ENCODE measurements at places on chromosomes 6 and 20.
A peak's percentile ranks its signal among the peaks of the same experiment; 100 is the strongest.

- DNase-seq: peak; percentile 36
These were observed 66.4 kb upstream of the PDE10A start for GRCh38 chr6:165729307-165729936.

GRCh38 chr20:39242614-39243013 is 280.5 kb downstream of the DHX35 start:
- DNase-seq: no peak

DNA sequence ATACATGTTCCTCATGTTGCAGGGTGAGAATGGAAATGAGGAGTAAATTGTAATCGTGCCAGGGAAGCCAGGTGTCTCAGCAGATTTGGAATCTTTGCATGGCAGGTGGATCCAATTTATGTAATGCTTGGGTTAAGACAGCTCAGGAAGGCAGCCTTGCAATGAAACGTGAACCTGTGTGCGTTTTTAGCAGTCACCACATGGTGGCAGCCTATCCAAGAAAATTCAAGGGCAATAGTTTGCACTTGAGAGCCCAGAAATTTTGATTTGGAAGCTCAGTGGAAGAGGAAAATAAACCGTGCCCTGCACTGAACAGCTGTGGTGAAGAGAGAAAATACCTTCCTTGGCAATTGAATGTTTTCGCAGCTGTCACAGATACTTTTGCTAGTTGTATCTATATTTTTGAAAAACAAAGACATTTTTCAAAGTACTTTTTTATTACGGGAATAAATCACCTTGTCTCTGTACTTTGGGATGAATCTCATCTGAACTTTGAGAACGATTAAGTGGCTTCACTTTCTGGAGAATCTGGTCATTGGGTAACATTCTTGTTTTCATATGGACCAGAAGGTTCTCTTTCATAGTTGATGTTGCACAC is 26.5 kb downstream of the MTHFD1L start:
- peak; percentile 86 for DNase-seq

GRCh38 chr6:12001004-12001705 is 11.0 kb upstream of the HIVEP1 start:
- no peak for DNase-seq

- peak; percentile 1 for DNase-seq
These were observed 429.7 kb downstream of the EPHA7 start for GRCh38 chr6:92989656-92990055.

- DNase-seq: no peak
These were observed 75.2 kb upstream of the ADTRP start for GRCh38 chr6:11853678-11854407.

- no peak for DNase-seq
These were observed 13.2 kb upstream of the CDH4 start for GRCh38 chr20:61238813-61239212.

- DNase-seq: no peak
These were observed 176.3 kb downstream of the JARID2 start for GRCh38 chr6:15421945-15422733.

DNA sequence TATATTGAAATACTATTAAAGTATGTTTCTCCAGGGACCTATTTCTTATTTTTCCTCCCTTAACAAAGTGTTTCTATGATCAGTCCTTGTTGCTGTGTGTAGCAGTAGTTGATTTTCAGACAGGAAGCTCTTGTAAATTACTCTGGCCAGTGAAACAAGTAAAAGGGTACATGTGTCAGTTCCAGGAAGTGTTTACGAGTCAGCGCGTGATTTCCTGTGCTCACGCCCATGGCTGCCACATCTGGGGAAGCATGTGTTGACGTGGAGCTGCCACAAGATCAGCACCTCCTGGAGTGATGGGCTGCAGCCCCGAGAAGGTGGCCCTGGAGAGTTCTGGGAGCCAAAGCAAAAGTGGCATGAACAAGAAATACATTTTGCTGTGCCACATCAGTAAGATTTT is 38.6 kb upstream of the GGTLC1 start:
- DNase-seq: peak; percentile 17

- DNase-seq: no peak
These were observed 27.3 kb upstream of the TGM2 start for GRCh38 chr20:38192323-38192885.

GRCh38 chr6:118679327-118679901 is 28.0 kb upstream of the CEP85L start:
- DNase-seq: no peak

DNA sequence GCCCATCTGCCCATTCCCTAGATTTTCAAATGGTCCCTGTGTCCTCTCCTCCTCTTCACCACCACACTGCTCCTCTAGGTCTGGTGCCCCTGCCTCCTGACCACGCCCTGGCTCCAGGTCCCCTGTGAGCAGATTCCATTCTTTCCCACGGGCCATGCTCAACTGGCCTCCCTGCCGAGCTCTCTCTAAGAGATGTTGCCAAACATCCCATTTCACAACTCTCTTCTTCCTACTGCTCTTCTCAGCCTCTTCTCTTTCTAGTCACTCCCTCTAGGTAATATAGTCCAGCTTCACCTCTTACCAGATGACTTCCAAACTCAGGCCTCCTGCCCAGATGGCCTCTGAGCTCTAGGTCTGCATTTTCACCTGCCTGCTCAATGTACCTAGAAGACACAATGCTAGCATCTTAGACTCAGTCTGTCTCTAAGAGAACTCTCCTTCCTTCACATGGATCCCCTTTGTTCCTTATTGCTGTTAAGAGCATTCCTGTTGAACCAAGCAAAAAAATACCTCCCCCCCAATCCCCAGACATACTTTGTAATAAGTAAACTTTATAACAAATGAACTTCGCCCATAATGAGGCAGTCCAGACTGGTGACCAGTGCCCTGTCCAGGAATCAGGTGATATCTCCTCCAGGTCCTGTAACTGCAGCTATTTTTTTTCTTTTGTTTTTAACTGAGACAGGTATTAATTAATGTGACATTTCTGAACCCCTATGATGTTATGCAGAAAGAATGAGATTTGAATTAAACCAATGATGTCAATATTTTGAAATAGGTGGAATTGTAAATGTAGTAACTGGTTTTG is 79.0 kb downstream of the LYRM4 start:
- DNase-seq: no peak

DNA sequence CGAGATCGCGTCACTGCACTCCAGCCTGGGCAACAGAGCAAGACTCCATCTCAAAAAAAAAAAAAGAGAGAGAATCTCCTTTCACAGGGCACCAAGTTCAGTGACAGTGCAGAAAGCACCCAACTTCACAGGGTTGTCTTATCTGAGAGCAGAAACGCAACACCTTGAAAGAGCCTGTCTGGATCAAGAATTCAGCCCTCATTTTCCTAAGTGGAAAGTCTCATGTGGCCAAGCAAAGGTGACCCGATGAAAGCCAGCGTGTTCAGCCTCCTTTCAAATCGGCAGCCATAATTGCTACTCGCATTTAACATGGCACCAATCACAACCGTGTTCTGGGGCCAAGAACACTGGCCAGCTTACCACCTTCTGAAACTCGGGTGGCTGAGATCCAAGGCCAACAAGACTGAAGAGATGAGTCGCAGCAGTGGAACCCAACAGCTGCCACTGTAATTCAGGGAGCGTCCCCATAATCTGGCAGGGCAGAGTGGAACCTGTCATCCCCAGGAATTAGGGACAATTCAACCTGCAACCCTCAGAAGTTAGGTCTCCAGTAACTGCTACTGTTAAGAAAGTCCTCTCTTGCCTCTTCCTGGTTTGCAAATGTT is 536.7 kb upstream of the JARID2 start:
- no peak for DNase-seq

- no peak for DNase-seq
These were observed 596.1 kb upstream of the CITED2 start for GRCh38 chr6:139970591-139970991.

- DNase-seq: no peak
These were observed 153.4 kb downstream of the DTNBP1 start for GRCh38 chr6:15509335-15509933.

DNA sequence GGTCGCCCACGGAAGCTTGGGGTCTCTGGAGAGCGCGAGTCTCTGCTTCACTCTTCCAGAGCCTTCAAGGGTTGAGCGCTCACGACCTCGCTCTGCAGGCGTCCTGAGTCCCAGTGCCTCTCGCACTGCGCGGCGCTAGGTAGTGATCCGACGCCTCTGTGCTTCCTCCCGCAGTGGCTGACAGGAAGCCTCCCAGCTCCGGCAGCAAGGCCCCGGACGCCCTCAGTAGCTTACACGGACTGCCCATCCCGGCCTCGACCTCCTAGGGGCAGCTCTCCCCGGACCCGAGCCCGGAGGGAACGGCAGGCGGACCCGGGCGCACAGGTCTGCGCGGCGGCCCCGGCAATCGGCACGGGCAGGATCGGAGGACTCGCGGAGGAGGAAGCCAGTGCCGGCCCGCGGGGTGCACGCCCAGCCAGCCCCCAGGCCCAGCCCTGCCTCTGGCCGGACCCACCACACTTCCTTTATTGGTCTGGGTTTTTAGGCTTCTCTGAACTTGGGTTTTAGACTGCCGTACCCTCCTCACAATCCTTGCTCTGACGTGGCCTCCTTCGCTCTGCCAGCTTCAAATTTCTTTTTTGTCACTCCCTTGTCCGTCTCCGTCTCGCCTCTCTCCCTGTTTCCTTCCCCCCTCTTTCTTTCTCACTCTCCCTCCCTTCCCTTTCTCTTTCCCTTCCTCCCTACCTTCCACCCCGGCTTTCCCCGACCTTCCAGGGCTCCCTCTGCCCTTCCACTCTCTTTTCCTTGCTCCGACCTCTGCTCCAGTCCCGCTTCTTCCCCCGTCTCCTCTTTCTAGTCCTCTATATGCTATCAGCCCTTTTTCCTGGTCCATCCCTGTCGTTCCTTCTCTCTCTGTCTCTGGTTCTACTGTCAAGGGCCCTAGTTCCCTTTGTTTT is 9.1 kb downstream of the PAX1 start:
- no peak for DNase-seq

GRCh38 chr6:108766886-108767285 is 81.3 kb upstream of the ARMC2 start:
- no peak for DNase-seq

GRCh38 chr6:85406641-85407075 is 43.2 kb upstream of the NT5E start:
- no peak for DNase-seq

- DNase-seq: no peak
These were observed 21.7 kb downstream of the RIPK1 start for GRCh38 chr6:3090013-3090412.

DNA sequence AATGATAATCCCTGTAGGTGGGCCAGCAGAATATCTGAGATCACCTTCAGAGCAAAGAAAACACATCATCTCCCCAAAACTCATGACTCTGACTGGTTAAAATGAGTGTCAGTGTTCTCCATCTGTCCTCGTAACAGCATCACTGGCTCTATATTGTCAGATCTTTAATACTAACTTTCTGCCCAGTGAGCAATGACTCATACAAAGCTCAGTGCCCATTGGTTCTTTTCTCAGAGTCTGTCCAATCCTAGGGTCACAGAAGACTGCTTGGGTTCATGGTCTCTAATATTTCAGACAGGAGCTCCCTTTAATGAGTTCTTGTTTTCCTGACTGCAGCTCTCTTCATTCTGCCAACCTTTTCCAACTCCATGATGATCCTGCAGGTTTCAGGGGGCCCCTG is 36.4 kb downstream of the HLA-DPB1 start:
- DNase-seq: peak; percentile 70

GRCh38 chr6:20680697-20681165 is 146.5 kb downstream of the CDKAL1 start:
- peak; percentile 6 for DNase-seq

DNA sequence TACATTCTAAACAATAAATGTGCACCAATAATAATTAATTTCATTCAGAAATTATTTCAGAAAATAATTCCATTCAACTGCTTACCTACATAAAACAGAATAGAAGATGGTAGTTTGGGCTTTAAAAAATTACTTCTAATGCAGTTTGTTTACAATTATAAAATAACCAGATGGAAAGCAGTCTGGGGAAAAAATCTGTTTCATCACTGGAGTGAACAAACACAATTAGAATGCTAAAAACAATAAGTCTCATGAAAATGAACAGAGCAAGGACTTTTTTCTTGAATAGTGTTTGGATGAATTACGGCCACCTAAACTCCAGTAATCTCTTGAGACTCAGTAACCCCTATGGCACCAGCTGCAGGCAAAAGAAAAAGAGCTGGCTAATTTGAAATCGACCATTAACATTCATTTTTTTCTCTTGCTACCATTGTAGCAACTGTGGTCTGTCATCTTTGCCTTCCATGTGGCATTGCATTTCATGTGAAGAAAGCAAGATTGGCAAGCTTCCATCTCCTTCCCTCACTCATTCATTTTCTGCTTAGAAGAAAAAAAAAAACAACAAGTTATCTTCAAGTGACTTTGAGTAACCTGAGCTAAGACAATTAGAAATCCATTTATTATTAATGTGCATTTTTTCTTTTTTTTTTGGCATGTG is 88.4 kb upstream of the CEP85L start:
- DNase-seq: no peak

DNA sequence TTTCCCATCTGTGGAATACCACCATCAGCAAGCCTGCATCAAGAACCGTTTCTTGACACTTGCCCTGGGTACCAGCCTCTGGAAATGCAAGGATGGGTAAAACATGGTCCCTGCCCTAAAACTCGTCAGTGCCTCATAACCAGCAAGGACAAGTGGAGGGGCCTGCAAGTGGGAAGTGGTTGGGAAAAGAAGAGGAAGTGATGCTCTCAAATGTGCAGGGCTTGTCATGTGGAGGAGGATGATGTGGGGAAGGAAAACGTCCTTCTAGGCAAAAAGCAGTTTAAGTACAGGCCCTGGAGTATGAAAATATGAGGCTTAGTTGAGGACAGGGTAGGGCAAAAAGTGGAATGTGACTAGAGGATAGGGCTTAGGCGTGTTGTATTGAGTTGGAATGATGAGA is 19.0 kb downstream of the RREB1 start:
- DNase-seq: no peak

DNA sequence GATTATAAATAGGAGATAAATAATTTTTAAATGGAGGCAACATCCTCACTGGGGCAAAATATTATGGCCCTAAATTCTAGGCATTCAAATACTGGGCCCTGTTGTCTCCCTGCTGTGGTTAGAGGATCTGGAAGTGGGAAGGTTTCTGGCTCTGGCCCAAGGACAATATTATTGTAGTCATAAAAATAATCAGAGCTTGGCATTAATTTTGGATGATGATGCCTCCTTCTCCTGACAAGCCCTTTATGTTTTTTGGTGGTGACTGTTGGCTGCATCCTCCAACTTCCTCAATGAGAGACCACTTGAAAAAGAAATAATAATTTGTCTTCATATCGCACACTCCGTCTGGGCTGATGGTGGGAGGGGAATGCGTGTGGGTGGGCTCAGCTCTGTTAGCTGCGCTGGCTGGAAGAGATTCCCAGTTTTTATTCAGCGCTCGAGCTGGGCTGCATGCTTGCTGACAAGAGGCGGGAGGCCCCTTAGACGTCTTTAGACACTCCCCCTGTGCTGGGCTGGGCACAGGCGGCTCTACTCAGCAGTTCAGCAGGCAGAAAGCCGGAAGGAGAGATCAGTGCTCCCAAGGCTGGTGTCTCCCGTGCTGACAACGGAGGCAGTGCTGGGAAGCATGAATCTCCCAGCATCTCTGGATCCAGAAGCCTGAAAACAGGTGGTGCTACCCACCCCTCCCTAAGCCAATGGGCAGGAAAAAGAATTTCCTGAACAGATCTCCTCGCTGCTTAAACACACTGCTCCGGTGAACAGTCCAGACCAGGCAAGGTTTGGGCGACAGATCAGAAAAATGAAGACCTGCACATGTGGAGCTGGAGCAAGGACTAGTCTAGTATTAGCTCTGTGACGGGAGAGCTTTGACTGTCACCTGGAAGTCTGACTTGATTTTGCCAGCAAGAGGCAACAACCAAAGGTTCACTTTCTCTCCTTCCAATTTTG is 97.7 kb downstream of the SYCP2 start:
- peak; percentile 38 for DNase-seq

All from brain microvascular endothelial cell (primary cell).